ENCODE measurements at places on chromosomes 7 and 10.
A peak's percentile ranks its signal among the peaks of the same experiment; 100 is the strongest.

DNA sequence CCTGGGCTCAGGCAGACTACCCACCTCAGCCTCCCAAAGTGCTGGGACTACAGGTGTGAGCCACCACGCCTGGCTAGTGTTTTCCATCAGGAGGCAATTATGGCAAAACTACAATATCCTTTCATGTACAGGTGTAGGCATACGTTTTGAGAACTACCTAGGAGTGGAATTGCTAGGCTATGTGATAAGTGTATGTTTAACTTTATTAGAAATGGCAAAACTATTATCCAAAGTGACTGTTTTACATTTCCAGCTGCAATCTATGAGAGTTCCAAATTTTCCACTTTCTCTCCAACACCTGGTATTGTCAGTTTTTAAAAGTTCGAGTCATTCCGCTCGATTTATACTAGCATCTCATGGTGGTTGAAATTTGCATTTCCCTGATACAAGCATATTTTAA, 59.0 kb downstream of the ZMYND11 start:
- no peak for DNase-seq
- H3K4me3 ChIP-seq, result no peak overlapping the region
- peaks cover 7% of the 10 kb centered on the region for H3K36me3 ChIP-seq
- no peak overlapping the region for H3K27ac ChIP-seq
- H3K27me3 ChIP-seq, result no peaks in the 10 kb centered on the region
- no peaks in the 10 kb centered on the region for H3K4me1 ChIP-seq

- no peak overlapping the region for H3K27ac ChIP-seq
- H3K4me3 ChIP-seq, result no peak overlapping the region
- DNase-seq, result no peak
- H3K4me1 ChIP-seq, result no peaks in the 10 kb centered on the region
- H3K36me3 ChIP-seq, result peaks cover 13% of the 10 kb centered on the region
Measured at GRCh38 chr10:125133696-125134482, 26.5 kb downstream of the CTBP2 start.

DNA sequence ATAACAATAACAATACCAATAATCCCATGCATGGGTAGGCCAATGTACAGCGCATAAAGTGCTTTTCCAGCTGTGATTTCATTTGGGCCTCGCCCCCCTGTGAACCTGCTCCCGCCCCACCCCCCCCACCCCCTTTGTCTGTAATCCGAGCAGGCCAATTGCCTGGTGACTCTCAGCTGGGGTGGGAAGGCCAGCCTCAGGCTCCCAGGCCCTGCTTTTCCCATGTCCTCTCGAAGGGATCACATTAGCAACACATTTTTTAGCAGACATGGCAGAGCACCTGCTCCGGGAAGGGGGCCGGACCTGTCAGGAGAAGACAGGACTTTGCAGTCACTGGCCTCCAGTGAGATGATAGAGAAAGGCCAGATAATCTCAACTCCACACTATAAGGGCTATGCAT, 439.3 kb downstream of the RPS24 start:
- DNase-seq, result no peak
- no peaks in the 10 kb centered on the region for H3K36me3 ChIP-seq
- H3K4me1 ChIP-seq, result peaks cover 16% of the 10 kb centered on the region
- H3K27ac ChIP-seq, result peak overlapping the region; percentile 73
- H3K27me3 ChIP-seq, result no peaks in the 10 kb centered on the region

DNA sequence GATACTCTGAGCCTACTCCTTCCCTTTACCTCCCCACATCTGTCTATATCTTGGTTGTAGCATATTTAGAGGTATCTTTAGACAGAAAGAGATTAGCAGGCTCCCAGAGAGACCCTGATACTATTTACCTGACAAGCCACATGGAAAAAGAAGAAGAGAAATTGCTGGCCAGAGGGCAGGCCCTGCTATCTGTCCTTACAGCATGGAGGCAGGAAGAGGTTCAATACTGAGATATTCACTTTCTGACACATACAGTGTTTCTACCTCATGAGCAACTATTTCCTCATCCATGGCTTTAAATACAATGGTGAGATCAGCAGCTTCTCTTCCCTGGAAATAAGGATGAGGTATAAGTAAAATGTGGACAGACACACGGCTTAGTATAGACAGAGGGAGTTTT, 33.9 kb upstream of the TSPAN13 start:
- H3K36me3 ChIP-seq, result no peaks in the 10 kb centered on the region
- no peaks in the 10 kb centered on the region for H3K27me3 ChIP-seq
- no peak overlapping the region for H3K27ac ChIP-seq
- no peak overlapping the region for H3K4me3 ChIP-seq

DNA sequence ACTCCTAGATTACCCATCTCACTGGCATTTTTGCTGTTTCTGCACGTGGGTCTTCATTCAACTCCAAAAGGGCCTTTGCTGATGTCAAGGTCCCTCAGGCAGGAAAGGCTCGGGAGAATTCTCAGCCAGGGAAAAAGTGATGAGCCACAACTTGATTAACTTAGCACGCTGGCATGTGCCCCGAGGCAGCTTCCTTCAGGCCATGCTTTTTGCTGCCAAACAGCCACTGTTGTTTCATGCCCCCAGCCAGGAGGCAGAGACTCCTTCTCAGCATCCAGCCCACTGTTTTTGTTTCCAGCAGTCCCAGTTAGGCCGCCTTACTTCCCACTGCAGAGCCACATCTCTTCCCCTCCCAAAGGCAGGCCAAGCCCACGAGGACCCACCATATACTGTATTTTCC, 266.5 kb upstream of the YAE1 start:
- H3K4me1 ChIP-seq, result no peaks in the 10 kb centered on the region
- H3K27ac ChIP-seq, result no peak overlapping the region
- H3K4me3 ChIP-seq, result no peak overlapping the region

- no peaks in the 10 kb centered on the region for H3K27me3 ChIP-seq
- no peaks in the 10 kb centered on the region for H3K4me1 ChIP-seq
- no peak overlapping the region for H3K4me3 ChIP-seq
- DNase-seq, result no peak
- H3K27ac ChIP-seq, result no peak overlapping the region
Measured at GRCh38 chr10:49632406-49633317, 18.8 kb downstream of the CHAT start.
